ENCODE measurements at places on chromosomes 2 and 18.

DNA sequence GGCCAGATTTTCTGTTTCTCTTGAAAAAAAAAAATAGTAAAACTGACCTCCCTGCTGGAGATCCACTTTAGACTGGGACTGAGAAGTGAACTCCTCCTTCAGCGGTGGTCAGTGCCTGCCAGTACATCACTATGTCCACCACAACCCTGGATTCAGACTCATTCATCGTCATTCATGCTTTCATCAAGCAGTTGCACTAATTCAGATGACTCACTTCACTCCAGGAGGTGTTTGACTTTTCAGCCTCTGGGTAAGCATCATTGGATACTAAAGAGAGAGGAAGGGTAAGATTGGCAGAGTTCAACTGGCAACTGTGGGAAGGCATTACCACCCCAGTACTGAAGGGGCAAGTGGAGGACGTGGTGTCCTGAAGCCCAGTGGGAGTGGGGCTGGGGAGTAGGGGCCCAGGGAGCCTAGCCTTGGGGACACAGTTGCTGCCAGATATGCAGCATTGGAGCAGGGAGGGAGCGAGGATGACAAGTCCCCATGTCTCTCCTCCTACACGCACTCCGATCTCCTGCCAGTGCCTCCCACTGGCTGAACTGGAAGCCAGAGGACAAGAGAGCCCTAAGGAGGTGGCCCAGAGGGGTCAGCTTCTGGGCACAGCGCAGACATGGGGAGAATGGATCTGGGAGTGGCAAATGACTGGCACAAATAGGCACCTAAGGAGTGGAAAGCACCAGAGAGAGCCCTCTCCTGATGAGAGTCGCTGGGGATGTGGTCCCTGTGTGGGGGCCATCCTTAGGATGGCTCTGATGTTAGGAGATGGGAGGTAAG lies 111.1 kb downstream of the TGFA start:
- peak; percentile 13 for DNase-seq

GRCh38 chr2:150681120-150681804 lies 193.8 kb upstream of the RND3 start:
- no peak for DNase-seq

DNA sequence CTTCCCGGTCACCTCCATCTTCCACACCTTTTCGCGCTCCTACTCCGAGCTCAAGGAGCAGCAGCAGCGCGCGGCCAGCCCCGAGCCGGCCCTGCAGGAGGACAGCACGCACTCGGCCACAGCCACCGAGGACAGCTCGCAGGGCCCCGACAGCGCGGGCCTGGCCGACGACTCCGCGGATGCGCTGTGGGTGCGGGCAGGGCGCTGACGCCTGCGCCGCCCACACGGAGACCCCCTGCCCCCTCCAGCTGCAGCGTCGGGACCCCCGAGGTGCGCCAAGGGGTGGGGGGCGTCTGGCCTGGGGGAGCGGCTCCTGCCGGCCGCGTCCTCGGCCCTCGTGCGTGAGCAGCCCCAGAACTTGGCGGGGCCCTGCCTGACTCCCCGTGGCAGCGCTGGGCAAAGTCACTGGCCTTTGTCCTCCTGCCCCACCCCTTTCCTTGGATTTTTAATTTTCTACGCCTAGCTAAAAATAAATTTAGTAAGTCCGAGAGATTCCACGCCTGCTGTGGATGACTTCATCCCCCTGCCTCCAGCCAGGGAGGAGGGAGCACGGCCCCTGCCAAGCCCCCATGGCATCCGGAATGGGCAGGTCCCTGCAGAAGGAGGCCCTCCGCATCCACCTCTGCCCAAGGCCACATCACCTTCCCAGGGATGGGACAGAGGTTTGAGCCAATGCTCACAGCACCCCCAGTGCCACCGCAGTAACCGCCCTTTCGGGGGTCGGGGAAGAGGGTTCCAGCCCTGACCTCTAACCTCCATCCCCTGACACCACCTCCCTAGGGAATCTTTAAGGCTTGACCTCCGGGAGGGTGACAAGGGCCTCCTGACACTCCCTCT lies 51.6 kb downstream of the SLC66A2 start:
- DNase-seq, result no peak

- no peak for DNase-seq
These were observed 13.3 kb downstream of the BCL2 start for GRCh38 chr18:63306249-63306648.

DNA sequence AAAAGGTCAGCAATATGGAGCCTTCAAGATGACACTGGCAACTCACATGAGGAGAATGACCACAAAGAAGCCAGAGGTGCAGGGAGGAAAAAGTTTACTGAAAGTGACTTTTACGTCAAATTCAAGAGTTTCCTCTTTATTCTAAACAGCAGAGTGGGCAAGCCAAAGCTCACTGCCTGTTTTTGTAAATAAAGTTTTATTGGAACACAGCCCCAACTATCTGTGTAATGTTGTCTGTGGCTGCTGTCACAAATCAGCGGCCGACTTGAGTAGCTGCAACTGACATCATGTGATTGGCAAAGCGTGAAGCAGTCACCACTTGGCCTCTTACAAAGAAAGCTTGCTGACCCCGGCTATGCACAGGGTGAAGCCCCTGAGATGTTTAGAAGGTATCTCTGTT lies 9.2 kb upstream of the SULT1C2 start:
- DNase-seq, result no peak

DNA sequence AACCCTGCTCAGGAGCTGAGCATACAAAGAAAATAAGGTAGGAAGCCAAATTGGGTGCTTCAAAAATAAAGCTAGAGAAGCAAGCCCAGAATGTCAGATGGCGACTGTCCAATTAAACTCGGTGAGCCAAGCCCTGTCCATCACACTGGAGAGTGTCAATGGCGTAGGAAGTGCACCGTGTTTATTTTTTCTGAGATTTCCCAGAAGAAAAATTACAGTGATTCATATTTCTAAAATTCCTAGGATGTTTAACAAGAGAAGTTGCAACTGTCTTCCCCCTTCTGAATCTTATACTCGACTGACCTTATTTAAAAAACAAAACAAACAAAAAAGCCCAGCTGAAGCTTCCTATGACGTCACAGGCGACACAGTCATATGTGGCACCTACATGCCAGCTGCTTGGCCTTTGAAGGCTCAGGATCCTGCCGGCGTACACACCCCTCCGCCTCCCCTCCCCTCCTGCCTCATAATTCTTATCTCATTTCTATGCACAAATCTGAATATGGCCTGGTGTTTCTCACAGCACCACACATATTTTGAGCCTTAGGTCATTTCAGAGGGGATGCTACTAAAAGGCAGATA lies 60.8 kb downstream of the MBP start:
- DNase-seq, result peak; percentile 44

GRCh38 chr2:203535784-203536585 lies 884 bp upstream of the RAPH1 start:
- DNase-seq, result no peak

All from stimulated activated CD4-positive, alpha-beta T cell treated with anti-CD3 and anti-CD28 coated beads, Interleukin-2, amount 100 ng/mL, for 24 hours (primary cell).